ENCODE measurements at places on chromosomes 3 and 15.
A peak's percentile ranks its signal among the peaks of the same experiment; 100 is the strongest.

GRCh38 chr15:74857082-74857655, 14.2 kb upstream of the ULK3 start:
- no peak for DNase-seq

GRCh38 chr15:71400294-71400693, 285.0 kb downstream of the THSD4 start:
- DNase-seq, result no peak

GRCh38 chr3:107689355-107689754, 166.6 kb downstream of the BBX start:
- DNase-seq, result no peak

DNA sequence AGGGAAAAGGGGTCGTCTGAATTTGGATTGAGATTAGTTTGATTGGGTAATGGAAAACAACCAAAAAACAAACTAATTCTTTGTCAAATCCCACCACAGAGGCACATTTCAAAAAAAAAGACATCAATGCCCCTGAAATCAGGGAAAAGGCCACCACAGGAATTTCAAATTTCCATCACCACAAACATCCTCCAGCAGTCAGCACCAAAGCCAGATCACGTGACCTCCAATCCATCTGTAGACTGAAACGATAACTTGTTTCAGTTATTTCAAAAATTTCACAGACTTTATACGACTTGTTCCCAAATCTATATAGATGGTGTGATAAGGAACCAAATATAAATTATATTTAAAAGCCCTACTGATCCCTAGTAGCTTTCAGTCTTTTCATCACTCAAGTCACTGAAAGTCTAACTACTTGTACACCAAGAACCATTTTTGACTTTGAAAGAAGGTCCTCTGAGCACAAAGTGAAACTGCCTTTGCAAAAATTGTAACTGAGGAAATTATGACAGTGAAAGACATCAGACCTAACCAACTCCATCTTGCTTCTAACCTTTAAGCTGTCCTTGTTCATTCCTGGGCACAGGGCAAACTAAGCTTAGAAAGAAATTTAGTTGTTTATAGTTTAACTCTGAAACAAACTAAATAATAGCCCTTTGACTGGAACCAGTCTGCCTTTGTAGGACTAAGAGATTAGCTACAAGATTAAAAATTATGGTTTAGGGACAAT, 48.1 kb upstream of the PLCL2 start:
- DNase-seq, result no peak

GRCh38 chr15:69755551-69756310, 303.1 kb downstream of the RPLP1 start:
- DNase-seq, result peak; percentile 54

DNA sequence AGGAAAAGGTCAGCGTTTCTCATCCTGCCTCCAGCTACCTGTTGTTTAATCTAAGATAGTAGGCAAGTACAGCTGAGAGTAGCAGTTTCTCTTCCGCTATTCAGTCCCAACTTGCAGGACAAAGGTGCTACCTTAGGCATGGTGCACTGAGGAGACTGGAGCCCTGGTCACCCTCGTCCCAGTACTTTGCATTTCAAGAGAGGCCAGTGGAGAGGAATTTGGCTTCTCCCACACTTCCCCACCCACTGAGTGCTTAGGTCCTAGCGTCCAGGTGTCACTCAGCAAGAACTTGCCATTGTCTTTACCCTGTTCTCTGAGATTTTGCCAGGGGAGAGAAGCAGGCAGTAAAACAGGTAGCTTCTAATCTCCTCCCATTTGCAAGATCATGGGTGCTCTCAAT, 12.5 kb upstream of the RPN1 start:
- no peak for DNase-seq

- DNase-seq, result no peak
These were observed 82.1 kb downstream of the EEFSEC start for GRCh38 chr3:128235207-128235926.

GRCh38 chr15:25060996-25061620, 106.3 kb downstream of the SNRPN start:
- DNase-seq, result no peak

DNA sequence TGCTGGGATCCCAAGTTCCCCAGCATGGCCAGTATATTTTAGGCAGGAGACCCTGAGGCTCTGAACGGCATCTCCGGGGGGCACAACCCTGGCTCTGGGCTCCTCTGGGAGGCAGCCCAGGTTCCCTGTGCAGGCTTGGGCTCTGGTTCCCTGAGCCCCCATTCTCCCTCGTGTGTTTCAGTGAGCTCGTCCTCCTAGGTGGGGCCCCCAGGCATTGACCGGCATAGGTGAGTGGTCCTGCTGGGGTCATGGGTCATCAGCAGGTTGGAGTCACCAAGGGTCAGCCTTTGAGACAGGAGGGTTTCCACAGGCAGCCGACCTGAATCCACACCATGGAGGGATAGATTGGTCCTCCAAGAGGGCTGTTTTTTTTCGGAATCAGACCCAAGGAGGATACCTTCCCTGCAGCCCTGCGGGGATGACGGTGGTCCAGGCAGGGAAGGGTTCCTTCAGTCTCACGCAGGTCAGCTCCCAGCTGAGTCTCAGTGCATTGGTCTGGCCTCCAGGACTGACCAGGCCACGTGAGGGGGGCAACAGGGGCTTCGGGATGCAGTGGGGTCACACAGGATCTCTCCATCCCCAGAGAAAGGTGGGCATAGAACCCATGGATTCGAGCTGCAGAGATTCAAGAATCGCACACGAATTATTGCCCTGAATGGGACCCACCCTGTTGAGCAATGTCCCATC, 226.0 kb downstream of the SNRPN start:
- no peak for DNase-seq

GRCh38 chr15:85832394-85832793, 37.7 kb upstream of the KLHL25 start:
- DNase-seq, result no peak

GRCh38 chr15:85920956-85921355, 126.2 kb upstream of the KLHL25 start:
- no peak for DNase-seq

DNA sequence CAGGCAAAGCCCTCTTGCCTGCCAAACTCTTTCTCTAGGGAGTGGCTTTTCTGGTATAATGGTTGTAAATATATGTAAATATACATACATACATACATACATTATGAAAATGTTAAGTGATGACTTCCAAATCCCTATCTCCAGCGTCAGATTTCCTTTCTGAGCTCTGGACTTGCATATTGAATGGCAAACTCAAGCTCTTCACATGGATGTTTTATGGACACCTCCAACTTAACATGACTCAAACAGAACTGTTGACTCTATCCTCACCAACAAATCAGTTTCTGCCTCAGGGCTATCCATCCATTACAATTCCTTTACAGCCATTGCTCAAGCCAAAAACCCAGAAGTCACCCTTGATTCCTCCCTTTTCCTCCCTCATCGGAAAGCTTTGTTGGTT, 45.1 kb downstream of the ADAMTSL3 start:
- DNase-seq, result no peak

GRCh38 chr15:88262064-88262463, 5.5 kb upstream of the NTRK3 start:
- no peak for DNase-seq

GRCh38 chr3:25144430-25144829, 283.6 kb upstream of the RARB start:
- no peak for DNase-seq

DNA sequence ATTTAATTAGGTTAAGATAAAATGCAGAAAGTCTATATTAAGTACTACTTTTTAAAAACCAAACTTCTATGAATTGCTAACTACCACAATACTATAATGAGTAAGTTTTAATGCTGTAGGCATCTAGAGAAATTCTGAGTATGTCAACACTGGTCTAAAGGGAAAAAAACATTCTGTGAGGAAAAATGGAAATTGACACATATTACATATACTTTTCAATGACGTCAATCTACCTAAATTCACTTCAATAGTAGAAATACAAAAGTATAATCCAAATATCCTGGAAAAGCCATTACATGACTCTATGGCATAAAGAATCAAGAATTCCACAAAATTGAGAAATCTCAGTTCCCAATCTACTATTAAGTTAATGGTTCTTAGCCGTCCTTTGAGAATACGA, 2.2 kb downstream of the SECISBP2L start:
- DNase-seq, result no peak

DNA sequence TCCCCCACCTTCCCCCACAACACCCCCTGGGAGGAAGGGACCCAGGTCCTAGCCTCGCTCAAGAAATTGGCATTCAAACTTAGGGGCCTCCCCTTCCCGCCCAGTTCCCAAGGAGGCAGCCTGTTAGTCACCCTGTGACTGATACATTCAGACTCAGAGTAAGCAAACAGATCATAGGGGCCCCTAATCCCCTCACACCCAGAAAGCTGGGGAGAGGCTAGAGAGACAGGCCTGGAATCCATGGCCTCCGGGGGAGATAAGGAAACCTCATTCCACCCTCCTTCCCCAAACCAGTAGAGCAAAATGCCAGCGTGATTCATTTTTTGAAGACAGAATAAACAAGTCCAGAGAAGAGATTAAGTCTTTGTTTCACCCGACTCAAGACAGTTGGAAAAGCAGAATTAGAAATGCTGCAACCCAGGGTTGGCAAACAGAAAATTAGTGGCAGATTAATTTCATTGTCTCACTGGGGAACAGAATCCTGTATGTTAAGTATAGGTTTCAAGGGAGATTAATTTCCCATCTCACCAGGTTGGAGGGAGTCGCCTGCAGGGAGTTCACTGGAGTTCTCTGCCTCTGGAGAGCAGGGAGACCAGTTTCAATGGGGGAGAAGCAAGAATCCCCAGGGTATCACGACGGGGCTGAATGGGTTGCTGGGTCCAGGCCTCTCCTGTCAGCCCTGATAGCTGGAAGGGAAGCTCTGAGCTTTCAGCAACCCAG, 268.3 kb downstream of the UACA start:
- no peak for DNase-seq

GRCh38 chr3:179801263-179801662, 148.4 kb downstream of the USP13 start:
- DNase-seq, result no peak

DNA sequence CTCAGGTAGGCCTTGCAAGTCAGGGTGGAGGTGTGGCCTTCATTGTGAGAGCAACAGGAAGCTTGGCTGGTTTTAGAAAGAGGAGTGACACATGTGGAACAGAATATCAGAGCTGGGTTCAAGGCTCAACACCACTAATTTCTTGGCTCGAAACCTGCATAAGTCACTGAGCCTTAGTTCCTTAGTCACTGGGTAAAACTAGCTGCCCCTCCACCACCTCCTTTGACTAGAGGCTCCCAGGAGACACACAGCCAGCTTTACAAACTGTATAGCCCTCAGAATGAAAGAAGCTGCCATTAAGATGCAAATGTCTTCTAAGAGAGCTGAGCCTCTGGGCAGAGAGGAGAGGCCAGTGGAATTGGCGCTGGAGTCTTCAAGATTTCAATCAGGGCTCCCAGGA, 67.7 kb downstream of the CERS3 start:
- DNase-seq, result no peak

DNA sequence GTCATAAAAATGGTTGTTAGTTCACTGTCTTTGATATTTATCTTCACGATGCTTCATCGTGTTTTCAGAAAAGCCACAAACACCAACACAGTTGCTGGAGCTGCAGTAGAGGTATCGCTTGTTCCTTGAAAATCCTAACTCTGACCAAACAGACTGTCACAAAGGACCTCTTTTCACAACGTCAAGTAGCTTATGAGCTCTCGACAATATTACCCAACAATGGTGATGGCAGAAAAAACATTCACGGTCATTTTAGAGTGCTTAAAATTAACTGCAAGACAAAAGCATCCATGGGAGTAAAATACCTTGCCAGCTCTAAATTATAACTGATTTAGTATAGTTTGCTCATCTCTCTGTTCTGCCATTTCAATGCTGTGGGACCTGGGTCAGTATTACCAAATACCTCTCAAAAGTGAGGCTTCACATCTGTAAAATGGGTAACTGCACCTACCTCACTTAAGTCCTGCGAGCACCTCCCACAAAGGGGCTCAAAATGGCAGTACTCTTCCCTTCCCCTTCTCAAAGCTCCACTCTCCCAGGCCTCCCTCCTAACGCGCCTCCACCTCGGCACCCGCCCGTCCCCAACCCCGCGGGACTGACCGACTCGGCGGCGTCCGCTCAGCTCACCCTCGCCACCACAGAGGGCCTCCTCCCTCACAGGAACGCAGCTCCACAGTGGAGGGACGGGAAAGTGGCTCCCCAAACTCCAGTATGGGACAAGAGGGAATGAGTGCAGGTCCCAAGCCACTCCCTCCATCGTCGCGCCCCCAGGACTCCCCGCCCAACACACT, 546 bp downstream of the TRIM59 start:
- DNase-seq, result no peak

GRCh38 chr3:22621205-22621809, 581.8 kb upstream of the UBE2E2 start:
- no peak for DNase-seq

DNA sequence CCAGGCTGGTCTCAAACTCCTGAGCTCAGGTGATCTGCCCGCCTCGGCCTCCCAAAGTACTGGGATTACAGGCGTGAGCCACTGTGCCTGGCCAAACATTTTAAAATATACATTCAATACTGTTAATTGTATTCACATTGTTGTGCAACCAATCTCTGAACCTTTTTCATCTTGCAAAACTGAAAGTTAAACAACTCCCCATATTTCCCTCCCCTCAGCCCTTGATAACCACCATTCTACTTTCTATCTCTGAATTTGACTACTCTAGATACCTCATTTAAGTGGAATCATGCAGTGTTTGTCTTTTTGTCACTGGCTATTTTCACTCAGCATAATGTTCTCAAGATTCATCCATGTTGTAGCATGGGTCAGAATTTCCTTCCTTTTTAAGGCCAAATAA, 30.0 kb downstream of the HMCES start:
- DNase-seq, result no peak

DNA sequence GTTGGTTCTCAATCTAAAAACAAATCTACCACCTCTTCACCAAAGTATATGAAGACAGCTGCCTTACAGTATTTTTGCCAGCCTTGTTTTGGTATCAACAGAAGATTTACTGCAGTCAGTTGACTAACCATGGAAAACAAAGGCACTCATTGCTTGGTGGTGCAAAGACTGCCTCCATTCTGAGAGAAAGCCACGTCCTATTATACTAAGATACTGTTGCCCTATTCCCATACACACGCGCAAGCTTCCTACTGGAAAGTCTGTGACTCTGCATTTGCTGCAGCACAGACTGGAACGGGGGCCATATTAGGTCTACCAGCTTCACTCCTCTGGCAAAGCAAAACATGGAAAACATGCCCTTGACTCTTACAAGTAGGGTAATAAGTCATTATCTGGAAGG, 18.0 kb downstream of the MTMR10 start:
- no peak for DNase-seq

DNA sequence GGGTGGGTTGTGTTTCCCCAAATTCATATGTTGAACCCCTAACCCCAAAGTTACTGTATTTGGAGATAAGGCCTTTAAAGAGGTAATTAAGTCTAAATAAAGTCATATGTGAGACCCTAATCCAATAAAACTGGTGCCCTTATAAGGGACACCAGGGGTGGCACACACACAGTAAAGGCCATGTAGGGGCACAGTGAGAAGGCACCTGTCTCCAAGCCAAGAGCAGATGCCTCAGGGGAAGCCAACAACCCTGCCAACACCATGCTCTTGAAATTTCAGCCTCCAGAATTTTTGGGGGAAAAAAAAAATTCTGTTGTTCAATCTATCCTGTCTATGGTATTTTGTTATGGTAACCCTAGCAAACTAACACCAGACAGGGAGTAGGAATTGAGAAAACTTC, 1.5 kb upstream of the GMNC start:
- no peak for DNase-seq

Data from CD8-positive, alpha-beta T cell (primary cell).